ENCODE measurements at places on chromosomes 12 and 14. TPM values are rescaled to one million over a fixed set of nuclear protein-coding genes. Genes with fewer than 3 reads are reported as not detected.

DNA sequence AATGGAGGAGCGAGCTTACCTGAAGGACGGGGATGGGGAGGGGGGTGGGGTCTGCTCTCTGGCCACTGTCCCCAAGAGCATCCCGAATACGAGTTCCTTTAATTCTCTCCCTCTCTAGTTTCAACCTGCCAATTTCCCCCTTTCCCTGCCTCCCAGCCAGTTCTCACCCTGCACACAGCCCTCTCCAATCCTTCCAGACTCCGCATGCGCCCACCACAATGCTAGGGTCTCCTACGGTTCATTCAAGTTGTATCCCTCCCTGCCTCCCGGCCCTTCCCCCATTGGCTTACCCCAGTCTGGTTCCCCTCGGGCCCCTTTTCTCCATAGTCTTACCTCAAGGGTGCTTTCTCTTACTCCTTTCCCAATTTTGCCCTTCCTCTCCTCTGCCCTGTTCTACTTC is 708 bp upstream of the IGFBP6 start:
- no peak for DNase-seq

DNA sequence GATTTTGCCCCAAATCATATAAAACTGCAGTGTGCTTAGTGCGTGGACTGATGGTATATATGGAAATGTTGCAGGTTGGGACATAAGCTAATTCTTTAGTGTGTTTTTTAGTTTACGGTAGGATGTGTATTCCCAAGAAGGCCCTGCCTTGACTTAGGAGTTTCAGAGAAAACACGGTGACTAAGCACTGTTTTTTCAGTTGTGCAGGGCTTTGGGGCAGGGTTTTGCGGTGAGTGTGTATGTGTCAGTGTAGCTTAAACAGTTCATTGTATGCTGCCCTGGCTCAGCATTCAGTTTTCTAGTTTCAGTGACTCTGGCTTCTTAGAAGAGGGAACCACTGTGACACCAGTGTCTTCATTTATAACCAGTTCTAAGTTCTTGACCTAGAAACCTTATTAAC is 101.2 kb downstream of the AKAP6 start:
- no peak for DNase-seq

TMEM132C gene
- polyA plus RNA-seq, result 0.75 TPM

- no peak for DNase-seq
Observed at GRCh38 chr14:47744155-47744554, 68.8 kb upstream of the MDGA2 start.

DNA sequence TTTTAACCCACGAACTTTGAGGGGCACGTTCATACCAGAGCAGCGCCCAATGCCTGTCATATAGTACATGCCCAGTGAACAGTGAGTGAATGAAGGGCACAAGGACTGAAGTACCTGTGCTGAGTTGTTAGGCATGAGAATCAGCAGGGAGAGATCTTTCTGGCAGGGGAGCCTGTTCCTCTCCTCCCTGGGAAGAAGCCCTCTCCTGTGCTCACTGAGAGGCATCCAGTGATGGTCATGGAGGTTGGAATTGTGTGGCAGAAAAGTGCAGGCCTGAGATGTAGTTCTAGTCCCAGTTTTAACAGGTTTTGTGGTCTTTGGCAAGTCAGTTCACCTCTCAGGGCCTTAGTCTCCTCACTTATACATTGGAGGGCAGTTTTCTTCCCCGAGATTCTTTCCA is 20.6 kb downstream of the TEAD4 start:
- no peak for DNase-seq

CIROP gene
- not detected for polyA plus RNA-seq

CEBPE gene
- not detected for polyA plus RNA-seq

DNA sequence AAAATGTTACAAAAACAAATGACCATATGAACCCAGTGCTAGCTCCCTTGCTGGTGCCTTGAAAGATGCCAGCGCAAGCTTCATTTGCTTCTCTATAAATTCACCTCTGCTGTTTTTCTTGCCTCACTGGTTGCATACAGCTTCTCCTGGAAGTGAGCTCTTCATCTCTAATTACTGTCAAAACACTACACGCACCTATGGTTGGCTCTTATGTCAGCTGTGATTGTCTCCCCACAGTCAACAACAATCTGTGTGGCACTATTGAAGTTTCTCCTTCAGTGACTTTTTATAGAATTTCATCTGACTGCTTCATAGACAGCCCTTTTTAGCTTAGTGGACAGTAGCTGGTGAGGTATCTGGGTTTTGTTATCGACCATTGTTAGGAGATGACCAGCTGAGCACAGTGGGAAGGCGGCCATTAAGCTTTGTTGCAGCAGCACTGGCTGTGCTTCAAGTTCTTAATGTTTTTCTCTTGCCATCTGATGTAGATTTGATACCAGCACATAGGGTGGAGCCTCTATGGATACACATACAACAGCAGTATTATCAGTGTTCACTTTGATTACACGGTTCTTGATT is 131.8 kb downstream of the KITLG start:
- DNase-seq, result peak; percentile 39

DPF3 gene
- 2.3 TPM for polyA plus RNA-seq

TMEM229B gene
- polyA plus RNA-seq, result 3.1 TPM

- DNase-seq, result peak; percentile 87
Observed at GRCh38 chr12:3275171-3276041, 198.2 kb downstream of the TSPAN9 start.

PTPN6 gene
- 38.0 TPM for polyA plus RNA-seq

- no peak for DNase-seq
Observed at GRCh38 chr12:32876004-32876403, 20.6 kb downstream of the PKP2 start.

DNA sequence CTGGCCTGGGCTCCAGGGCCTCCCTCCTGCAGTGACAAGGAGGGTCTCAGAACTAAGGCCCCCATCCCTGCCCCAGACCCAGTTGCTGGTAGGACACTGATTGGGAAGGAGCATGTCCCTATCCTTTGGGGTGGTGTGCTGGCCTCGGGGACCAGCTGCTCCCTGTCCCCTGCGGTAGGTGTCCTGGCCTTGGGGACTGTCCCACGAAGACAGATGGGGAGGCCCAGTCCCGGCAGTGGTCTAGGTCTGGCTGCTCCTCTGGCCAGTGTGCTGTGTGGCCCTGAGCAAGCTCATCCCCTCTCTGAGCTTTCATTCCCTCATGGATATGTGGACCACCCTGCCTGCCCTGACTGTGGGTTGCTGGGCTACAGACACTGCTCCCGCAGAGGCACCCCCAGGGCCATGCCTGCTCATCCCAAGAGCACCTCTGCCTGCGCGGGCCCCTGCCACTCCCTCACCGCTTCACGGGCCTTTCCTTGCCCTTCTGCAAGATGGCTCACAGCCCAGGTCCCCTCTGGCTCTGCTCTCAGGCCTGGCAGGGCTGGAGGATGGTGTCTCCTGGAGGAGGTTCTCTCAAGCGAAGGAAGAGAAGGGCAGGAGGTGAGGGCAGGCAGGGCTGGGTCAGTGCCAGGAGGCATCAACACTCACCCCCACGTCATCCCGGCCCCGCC is 12.5 kb downstream of the AHNAK2 start:
- no peak for DNase-seq

METAP2 gene
- 59.1 TPM for polyA plus RNA-seq

SMCO2 gene
- not detected for polyA plus RNA-seq

SPX gene
- 28.2 TPM for polyA plus RNA-seq

GRCh38 chr12:59040656-59041055 is 120.4 kb upstream of the LRIG3 start:
- peak; percentile 77 for DNase-seq

LETMD1 gene
- polyA plus RNA-seq, result 68.2 TPM

- no peak for DNase-seq
Observed at GRCh38 chr14:96014176-96014575, 25.0 kb upstream of the C14orf132 start.

DNA sequence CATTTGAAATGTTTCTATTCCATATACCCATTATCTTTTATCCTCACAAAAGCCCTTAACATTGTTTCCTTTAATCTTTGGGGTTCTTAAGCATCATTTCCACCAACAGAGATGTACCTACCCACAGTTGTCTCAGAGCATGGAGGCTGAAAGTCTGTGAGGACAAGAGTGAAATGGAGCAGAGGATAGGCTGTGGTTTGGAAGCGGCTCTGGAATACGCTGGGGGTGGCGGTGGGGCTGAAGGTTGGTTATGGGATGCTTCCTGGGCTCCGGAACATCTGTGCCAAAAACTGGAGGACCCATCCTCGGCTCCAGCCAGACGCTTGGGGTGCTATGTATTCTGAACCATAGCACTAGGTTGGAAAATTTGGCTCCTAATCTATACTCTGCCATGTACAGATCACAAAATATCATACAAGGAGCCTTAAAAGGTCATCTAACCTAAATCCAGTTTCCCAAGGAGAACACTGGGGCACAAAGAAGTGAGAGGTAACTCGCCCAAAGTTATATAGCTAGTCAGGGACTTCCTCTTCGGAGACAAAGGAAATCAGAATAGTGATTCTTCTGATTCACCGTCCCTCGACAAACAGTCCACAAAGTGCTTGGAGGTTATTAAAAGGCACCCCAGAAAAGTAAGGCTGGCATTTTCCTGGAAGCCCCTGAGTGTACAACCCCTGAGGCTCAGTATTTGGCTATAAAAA is 2.5 kb downstream of the PPP1R3E start:
- DNase-seq, result no peak

GRCh38 chr12:34394211-34395055 is 372.1 kb downstream of the ALG10 start:
- DNase-seq, result no peak

PMCH gene
- polyA plus RNA-seq, result not detected

DNA sequence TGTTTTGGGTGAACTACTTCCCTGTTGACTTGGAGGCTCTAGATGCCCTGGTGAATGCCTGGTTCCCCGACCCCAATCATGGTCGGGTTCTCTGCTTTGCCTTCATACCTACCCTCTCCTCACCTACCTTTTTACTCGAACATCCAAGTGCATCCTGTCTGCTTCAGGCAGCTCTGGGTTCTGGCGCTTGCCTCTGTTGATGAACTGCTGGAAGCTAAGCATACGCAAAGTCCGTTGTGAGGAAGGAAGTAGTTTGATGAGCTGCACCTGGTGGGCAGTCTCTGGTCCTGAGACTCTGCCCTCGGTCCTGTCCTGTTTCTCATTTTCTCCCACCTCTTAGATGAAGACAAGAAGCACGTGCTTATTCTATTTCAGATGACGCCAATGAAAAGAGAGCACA is 13.6 kb downstream of the KCNH3 start:
- DNase-seq, result no peak

FGD4 gene
- 4.9 TPM for polyA plus RNA-seq

LRRC10 gene
- polyA plus RNA-seq, result not detected

- no peak for DNase-seq
Observed at GRCh38 chr14:75540479-75540851, 18.2 kb downstream of the BATF start.

KRT79 gene
- polyA plus RNA-seq, result not detected

MUCL1 gene
- polyA plus RNA-seq, result not detected

POTEG gene
- polyA plus RNA-seq, result not detected

DNA sequence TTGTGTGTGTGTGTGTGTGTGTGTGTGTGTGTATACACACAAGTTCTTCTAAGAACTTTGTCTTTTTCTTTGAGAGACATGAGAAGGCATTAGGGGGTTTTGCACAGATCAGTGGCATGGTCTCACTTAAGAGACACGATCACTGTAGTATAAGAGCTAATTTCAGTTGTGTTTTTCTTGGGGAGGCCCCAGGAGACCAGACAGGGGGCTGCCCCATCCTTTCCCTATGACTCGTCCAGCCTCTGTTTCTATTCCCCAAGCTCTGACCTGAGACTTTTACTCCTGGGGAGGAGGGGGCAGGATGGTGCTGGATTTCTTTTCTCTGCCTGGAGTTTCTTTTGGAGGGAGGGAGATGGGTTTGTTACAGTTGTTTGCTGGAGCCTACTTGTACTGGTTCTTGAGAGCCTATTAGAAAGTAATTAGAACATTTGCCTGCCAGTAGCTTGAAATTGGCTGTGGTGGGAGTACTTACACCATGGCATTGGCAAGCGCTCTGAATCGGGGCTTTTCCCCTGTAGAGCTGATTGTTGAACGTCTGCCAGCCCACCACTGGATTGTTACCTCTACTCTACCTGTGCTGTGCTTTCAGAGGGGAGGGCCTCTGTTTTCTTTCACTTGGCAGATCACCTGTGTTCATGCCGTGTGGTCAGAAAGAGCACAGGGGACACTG is 109.5 kb downstream of the TSPAN9 start:
- DNase-seq, result no peak

GRCh38 chr12:9077152-9078031 is 38.3 kb downstream of the A2M start:
- DNase-seq, result no peak

GRCh38 chr12:120358412-120359100 is 10.4 kb downstream of the MSI1 start:
- peak; percentile 28 for DNase-seq

DNA sequence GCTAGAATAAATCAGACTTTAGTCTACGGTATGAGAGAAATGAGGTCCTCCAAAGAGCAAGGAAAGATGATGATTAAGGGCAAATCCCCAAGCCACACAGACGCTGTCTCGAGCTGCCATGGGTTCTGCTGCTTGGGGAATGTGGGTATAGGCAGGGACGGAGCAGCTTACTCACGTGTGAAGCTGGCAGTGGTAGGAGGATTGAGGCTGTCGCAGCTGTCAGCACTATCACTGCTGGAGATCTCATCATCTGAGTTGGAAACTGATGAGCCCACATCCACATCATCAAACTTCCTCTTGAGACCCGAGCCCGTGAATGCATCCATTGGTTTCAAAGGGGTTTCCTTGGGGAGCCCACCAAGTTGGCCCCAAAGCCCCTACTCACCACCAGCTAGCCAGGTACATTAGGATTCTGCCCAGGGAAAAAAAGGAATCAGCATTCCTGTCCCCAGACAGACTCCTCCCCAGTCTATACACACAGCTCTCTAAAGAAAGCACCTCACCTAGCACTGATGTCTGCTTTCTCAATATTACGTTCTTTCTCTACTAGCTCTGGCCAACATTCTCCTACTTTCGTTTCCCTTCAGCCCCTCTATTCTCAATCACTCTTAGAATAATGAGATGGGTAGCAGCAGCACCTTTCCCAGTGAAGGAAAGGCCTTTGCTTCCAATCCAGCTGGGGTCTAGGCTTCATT is 7.0 kb downstream of the CSRNP2 start:
- DNase-seq, result no peak

NINJ2 gene
- 0.69 TPM for polyA plus RNA-seq

- peak; percentile 51 for DNase-seq
Observed at GRCh38 chr12:65308601-65309071, 30.2 kb downstream of the MSRB3 start.

- peak; percentile 85 for DNase-seq
Observed at GRCh38 chr14:67674139-67674479, 323 bp downstream of the VTI1B start.

Measured in kidney (tissue), 22 donors.